ENCODE measurements at places on chromosomes 4 and X.

DNA sequence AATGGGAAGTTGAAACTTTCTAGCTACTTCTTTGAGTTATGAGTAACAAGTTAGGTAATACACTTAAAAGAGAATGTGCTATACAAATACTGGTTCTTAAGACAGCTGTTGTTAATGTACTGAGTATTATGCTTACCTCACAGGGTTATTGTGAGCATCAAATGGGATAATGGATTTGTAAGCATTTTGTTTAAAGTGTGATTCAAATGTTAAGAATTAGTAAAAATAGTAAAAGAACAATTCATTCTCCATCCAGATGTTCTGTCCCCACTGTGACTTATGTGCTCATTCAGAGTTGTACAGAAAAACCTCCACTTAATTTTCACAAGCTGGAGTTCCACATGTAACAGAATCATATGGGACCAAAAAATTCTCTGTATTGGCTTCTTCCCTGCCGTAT is 63.6 kb downstream of the AR start:
- DNase-seq = no peak

- DNase-seq = no peak
These were observed 97.0 kb upstream of the PTPN13 start for GRCh38 chr4:86497131-86497530.

- no peak for DNase-seq
These were observed 378.0 kb upstream of the DMD start for GRCh38 chrX:33589316-33589715.

GRCh38 chr4:63211776-63212479 is 1197.3 kb downstream of the TECRL start:
- DNase-seq = no peak

- DNase-seq = no peak
These were observed 72.4 kb downstream of the APBB2 start for GRCh38 chr4:41141900-41142299.

GRCh38 chr4:142324572-142324971 is 521.5 kb downstream of the INPP4B start:
- DNase-seq = no peak

DNA sequence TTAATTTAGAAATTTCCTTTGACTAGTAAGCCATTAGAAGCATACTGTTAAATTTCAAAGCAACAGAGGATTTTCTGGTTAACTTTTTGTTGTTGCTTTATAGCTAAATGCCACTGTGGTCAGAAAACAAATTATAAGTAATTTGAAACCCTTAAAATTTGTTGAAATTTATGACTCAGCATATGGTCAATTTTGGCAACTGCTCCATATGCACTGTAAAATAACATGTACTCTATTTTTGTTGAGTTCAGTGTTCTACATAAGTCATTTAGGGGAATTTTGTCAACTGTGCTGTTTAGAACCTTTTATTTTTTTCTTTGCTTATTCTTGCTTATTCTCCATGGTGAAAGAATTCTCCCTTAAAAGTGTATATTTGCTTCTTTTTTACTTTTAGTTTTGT is 28.6 kb downstream of the SCLT1 start:
- no peak for DNase-seq
